ENCODE measurements at places on chromosomes 13 and 19.

DNA sequence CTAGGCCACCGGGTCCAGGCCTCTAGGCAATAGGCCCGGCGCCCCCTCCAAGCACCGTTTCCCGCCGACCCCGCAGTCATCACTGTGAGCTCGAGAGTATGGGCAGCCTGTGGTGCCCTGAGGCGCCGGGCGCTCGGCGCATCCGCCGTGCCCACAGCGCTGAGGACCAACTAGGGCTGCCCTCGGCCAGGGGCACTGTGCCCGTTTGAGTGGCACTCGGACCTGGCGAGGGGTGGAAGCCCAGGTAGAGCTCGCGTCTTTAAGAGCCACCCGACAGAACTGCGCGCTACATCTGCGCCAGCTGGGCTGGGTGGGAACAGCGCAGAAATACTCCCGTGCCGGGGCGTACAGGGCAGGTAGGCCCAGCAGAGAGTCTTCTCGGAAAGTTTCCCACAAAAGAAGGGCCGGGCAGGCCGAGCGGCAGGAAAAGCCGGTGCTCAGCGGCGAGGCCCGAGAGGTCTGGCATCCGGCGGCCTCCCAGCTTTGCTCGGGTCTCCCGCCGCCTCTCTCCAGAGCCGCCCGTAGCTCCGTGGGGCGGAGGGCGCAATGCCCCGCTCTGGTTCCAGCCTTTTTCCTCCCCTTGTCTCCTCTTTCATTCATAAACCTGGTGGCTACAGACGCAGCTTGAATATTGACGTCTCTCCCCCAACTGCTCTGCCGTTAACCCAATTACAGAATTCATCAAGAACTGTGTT, 5.4 kb upstream of the SOX1 start:
- DNase-seq, result no peak

DNA sequence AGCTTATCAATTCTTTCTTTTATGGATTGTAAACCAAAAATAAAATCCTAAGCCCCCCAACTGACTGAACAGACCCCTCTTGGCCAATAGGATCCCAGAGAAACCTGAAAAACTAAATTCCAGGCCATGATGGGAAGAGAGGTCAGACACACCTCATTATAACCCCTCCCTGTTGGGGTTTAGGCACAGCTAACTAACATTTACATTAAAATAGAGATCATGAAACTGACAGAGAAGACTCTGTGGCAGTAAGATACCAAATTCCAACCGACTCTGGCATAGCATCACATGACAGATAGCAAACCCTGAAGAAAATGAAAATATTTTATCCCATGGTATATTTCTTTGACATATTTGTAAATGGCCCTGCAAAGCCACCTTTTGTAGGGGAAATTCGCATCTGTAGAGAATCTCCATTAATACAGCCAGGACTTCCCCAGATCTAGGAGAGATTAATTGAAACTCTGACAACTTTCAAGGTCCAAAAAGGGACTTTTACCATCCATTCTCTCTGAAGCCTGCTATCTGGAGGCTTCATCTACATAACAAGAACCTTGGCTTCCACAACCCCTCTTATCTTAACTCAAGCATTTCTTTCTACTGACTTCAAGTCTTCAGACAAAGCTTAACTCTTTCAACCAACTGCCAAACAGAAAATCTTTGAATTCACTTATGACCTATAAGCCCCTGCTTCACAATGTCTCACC, 27.1 kb upstream of the GAS6 start:
- no peak for DNase-seq

- no peak for DNase-seq
These were observed 3.2 kb upstream of the SIX5 start for GRCh38 chr19:45772130-45772840.

GRCh38 chr13:113538689-113539058, 45.9 kb upstream of the TFDP1 start:
- DNase-seq, result no peak
